ENCODE measurements at places on chromosomes 2 and 18.

DNA sequence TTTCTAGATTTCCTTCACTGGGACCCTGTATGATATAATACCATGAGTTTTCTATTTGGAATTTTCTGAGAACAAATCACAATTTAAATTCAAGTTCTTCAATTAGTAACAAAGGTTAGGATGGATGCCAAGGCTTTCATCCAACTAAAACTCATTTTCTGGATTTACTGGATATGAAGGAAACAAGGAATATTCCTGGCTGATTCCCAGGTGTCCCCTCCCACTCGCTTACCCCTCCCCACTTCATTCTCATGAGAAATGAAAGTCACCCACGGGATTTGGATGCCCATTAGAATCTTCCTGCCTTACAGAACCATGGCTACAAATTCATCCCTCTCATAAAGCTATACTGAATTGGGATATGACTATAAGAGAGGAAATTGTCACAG lies 40.0 kb downstream of the RNU4ATAC start:
- no peak for DNase-seq

DNA sequence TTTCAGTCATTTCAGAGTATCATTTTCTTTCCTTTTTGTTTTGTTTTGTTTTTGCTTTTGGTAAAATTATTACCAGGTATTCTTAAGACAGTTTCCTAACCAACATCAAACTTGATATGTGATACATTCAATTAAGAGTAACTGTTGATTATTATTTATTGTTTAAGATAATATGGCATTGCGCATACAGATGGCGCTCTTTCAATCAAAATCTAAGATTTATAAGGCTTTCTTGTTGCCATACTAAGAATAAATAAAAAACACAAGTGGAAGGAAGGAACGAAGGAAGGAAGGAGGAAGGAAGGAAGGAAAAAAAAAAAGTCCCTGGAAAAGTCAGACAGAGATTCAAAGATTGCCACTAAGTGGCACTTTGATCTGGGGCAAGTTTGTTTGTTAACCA lies 1308.7 kb upstream of the FAM98A start:
- no peak for DNase-seq

GRCh38 chr2:220674033-220674432 lies 898.1 kb downstream of the EPHA4 start:
- no peak for DNase-seq

DNA sequence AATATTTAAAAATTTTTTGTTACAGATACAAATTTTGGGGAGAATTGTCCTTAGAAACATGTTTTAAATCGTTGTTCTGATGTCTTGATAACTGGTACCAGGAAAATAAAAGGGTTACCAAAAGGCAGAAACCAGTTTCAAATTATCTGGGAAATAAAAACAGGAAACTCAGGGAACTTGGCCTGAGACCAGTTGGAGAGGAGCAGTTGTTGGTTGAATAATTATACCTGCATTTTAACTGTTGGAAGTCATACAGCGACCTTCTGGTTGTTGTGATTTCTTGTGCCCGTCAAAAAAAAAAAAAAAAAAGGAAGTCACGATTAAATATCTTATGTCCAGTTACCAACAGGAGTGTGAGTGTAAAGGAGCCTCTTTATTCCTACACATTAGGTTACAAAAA lies 51.8 kb downstream of the CRIM1 start:
- no peak for DNase-seq

GRCh38 chr2:190493095-190493494 lies 41.4 kb downstream of the NEMP2 start:
- DNase-seq = no peak

DNA sequence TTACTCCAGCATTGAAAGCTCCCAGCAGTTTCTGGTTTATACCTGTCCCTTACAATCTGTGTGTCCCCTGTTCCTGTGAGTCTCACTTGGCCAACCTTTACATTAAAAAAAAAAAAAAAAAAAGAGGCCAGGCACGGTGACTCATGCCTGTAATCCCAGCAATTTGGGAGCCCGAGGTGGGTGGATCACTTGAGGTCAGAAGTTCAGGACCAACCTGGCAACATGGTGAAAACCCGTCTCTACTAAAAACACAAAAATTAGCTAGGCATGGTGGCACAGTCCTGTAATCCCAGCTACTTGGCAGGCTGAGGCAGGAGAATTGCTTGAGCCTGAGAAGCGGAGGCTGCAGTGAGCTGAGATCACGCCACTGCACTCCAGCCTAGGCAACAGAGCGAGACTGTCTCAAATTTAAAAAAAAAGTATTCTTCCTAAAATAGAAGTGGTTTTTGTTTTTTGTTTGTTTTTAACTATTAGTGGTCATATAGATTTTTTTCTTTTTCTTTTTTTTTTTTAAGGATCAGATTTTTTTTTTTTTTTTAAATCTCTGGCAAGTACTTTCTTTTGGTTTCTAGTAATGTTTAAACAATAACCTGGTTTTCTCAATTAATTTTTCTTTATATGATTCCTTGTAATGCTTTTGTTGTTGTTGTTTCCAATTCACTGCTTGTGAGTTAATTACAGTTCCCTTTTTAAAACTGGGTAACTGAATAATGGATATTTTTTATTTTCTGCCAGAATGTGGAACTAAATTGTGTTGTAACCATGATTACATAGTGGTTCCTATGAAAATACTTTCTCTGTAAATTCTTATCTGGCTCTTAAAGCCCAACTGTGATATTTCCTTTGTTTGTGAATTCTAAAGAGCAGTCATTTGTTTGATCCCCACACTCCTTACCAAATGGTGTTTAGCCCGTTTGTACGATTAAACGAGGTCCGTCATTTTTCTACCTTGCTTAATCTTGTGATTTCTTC lies 116.8 kb downstream of the CTAGE1 start:
- DNase-seq = no peak

Measured in AG08395 (cell line).